ENCODE measurements at places on chromosomes 3 and 15. TPM values are rescaled to one million over a fixed set of nuclear protein-coding genes. Genes with fewer than 3 reads are reported as not detected.

NMNAT3 gene
- total RNA-seq: 2.1 TPM

EFCC1 gene
- total RNA-seq: 10.7 TPM

ROPN1 gene
- total RNA-seq: not detected

AP3B2 gene
- total RNA-seq: 17.4 TPM

NTRK3 gene
- 1.1 TPM for total RNA-seq

PLXNA1 gene
- 90.4 TPM for total RNA-seq

CDHR4 gene
- total RNA-seq: 0.12 TPM

RYR3 gene
- 1.5 TPM for total RNA-seq

SLC22A14 gene
- not detected for total RNA-seq

CDCP1 gene
- total RNA-seq: not detected

TNNC1 gene
- 0.45 TPM for total RNA-seq

MINAR1 gene
- total RNA-seq: 1.9 TPM

SLC25A26 gene
- 13.4 TPM for total RNA-seq

FBXL22 gene
- 1.0 TPM for total RNA-seq

REC114 gene
- not detected for total RNA-seq

GAP43 gene
- total RNA-seq: 42.9 TPM

MORC1 gene
- total RNA-seq: not detected

ZBBX gene
- 1.6 TPM for total RNA-seq

RARB gene
- total RNA-seq: 1.9 TPM

PPP1R14D gene
- not detected for total RNA-seq

CYP19A1 gene
- total RNA-seq: not detected

NR2E3 gene
- total RNA-seq: not detected

LMAN1L gene
- not detected for total RNA-seq

SLC33A1 gene
- 18.8 TPM for total RNA-seq

NCBP2 gene
- total RNA-seq: 122 TPM

NLGN1 gene
- 20.0 TPM for total RNA-seq

LIPC gene
- not detected for total RNA-seq

GP9 gene
- total RNA-seq: not detected

CHRFAM7A gene
- total RNA-seq: 12.7 TPM
